Stimulated activated CD4-positive, alpha-beta T cell treated with anti-CD3 and anti-CD28 coated beads, Interleukin-1b, Interleukin-23, amount 100 ng/mL, for 1 hour (primary cell): ENCODE measurements at places on chromosomes 3 and 15.
A peak's percentile ranks its signal among the peaks of the same experiment; 100 is the strongest.

DNA sequence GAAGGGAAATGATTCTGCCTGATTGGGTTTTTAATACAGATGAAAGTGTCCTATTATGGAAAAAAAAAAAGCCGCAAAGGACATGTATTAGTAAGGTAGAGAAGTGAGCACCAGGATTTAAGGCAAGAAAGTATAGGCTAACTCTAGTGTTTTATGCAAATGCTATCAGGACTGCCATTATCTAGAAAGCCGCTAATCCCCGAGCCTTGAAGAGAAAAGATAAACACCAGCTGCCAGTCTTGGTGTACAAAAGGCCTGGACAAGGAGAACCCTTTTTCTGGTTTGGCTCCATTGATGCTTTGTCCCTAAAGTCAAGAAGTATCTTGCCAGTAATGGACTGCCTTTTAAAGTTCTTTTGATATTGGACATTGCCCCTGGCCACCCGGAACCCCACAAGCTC, 8.6 kb upstream of the TRIM59 start:
- no peak for DNase-seq

- no peak for DNase-seq
These were observed 11.2 kb downstream of the EBLN2 start for GRCh38 chr3:73072634-73073033.

GRCh38 chr3:299590-300301, 103.2 kb downstream of the CHL1 start:
- no peak for DNase-seq

DNA sequence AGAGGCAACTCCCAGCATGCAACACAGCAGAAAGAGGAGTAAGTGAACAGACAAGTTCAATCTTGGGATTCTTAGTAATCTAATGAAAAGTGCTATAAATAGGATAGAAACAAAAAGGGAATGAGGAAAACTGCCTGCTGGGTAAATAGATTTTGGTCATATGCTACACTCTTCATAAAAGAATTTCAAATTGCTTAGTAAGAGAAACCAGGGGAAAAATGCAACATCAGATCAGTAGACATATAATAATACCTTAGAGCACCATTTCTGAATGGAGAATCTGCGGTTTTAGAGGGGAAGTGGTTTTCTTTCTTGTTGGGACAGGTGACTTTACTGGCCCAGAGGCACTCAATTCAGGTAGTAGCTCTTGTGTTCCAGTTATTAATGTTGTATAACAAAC, 13.4 kb upstream of the TBC1D5 start:
- DNase-seq = no peak

DNA sequence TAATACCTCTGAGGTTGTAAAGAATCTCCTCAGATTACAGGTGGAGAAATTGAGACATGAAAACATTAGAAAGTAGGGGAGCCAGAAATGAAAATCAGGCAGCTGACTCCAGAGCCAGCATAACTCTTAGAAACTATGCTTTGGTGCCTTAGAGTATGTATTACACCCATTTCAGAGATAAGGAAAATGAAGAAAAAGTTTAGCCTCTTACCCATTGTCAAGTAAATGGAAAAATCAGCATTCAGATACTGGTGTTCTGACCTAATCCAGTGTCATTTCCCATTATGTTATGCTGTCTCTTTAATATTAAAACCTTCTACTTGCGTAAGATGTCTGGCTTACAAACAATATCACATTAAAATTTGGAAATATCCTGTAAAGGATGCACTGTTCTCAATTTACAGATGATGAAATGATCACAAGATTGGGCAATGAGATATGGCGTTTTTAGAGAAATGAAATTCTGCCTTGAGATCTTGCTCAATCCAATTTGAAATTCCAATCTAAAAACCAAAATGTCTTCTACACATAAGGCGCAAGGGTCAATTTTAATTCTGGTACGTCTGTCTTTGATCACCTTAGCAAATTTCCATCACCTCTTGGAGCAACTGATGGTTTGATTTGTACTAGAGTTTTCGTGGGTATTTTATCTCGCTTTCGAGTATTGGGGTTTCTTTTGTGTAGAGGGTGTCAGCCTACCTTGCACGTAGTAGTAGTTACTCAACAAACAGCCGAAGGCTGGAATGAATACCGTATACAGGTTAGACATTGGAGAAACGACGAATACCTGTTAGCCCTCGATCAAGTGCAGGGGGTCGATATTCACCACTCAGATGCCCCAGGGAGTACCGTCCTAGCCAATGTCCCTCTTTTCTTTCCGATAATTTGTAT, 902 bp upstream of the ZCWPW2 start:
- DNase-seq = no peak

DNA sequence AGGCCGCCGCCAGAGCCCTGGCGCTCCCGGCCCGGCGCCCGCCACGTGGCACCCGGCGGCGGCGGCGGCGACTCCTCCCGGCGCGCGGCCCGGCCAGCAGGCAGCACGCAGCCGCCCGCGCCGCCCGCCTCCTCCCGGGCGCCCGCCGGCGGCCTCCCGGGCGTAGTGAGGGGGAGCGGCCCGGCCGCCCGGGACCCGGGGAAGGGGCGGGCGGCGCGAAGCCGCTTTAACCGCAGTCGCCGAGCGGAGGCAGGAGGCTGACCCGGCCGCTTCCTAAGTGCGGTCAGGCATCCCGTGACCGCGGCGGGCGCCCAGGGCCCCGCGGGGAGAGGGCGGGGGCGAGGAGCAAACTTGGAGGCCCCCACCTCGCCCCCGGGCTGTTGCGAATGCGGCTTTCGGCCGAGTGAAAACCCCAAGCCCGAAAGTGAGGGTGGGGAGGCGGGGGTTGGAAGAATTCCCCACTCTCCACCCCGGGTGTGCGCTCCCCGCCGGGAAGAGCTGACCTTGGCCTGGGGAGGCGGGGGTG, 1.7 kb upstream of the HES1 start:
- no peak for DNase-seq

GRCh38 chr3:22714749-22715148, 488.4 kb upstream of the UBE2E2 start:
- DNase-seq = no peak

DNA sequence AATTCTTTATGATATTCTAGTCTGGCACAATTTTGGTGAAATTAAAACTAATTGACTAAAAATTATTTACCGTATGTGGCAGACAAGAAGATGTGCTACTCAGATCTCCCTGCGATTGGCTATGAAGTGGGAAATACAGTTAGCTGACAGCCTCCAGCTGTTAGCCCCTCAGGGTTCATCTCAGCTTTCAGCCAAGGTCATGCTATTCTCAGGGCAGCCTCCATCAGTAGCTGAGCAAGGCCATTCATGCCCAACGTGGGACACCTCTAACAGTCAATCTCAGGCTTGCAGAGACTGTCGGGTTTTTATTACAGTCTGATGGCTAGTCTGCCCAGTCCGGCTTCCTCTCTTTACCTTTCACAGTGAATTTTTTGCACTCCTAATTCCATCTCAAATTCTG, 6.7 kb downstream of the PARP9 start:
- no peak for DNase-seq

- DNase-seq = no peak
These were observed 69.6 kb upstream of the ATP13A3 start for GRCh38 chr3:194556086-194557056.

DNA sequence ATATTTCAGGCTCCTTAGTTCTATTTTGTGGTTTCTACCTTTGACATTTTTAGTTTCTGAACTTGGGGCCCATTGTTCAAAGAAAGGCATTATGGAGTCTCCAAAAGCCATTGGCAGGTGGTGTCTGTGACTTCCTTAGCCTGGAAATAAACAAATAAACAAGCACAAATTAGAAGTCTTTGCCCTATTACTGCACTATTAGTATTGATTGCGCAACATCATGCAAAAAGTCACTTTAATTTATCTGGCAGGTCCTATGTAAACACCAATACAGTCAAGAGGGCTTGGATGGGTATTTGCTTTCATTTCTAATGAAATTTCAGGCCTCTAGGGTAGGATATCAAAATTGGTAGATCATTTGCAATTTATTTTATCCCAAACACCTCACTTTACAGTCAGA, 85.6 kb downstream of the LPP start:
- no peak for DNase-seq

DNA sequence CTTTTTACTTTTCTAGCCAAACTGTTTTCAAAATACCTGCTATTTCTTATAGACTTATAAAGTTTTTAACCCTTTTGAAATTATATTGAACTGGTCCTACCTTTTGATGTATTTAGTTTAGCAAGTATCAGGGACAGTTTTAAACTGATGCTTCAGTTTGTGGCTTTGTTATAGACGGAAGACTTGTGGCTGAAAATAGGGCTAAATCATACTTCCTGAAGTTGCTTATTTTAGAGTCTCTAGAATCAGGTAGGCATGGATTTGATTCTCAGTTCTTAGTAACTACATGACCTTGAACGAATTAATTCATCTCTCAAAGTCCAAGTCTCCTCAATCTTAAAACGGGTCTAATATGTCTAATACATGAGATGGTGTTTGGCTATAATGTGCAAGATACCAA, 322.8 kb downstream of the RAP2B start:
- no peak for DNase-seq

DNA sequence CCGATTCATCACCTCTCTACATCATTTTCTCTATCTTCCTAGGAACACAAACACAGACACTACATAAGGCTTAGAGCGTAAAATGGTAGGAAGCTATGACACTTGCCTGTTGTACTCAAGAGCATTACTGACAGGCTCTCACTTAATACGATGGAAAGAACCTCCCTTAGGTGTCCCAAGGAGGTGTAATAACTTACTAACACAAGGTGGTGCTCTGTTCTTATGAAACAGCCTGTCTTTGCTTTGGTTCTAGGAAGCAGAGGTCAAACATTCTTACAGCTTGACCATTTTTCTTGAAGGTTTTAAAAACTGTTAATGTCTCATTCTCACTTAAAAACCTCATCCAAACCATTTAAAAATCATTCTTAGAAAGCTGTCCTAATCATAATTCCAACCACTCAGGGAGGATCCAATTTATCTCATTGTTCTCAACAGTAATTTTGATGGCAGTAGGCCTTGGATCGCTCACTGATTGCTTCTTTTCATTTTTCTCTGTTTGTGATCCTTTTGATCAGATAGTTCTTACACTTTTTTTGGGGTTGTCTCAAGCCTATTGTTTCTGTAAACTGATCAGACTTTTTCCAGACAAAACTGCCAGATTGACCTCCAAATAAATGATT, 317.8 kb upstream of the AGTR1 start:
- no peak for DNase-seq

- no peak for DNase-seq
These were observed 40.3 kb upstream of the ICE2 start for GRCh38 chr15:60519218-60519617.

DNA sequence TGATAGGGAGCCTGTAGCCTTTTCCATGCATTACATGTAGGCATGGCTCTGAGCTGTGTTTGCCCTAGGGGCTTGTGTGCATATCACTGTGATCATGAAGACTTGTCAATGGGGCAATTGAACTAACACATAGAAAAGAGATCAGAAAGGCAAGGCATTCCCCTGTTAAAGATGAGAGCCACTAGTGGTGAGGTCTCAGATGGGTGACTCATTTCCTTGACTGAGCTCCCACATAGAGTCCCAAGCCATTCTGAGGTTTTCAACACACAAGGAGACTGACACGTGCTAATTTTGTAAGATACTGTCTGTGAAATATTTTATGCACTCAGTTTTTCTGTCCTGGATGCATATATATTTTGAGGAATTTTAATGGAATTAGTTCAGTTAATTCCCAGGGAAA, 53.8 kb downstream of the SAMMSON start:
- no peak for DNase-seq

- no peak for DNase-seq
These were observed 941.1 kb upstream of the CFAP20DC start for GRCh38 chr3:59990915-59991314.

DNA sequence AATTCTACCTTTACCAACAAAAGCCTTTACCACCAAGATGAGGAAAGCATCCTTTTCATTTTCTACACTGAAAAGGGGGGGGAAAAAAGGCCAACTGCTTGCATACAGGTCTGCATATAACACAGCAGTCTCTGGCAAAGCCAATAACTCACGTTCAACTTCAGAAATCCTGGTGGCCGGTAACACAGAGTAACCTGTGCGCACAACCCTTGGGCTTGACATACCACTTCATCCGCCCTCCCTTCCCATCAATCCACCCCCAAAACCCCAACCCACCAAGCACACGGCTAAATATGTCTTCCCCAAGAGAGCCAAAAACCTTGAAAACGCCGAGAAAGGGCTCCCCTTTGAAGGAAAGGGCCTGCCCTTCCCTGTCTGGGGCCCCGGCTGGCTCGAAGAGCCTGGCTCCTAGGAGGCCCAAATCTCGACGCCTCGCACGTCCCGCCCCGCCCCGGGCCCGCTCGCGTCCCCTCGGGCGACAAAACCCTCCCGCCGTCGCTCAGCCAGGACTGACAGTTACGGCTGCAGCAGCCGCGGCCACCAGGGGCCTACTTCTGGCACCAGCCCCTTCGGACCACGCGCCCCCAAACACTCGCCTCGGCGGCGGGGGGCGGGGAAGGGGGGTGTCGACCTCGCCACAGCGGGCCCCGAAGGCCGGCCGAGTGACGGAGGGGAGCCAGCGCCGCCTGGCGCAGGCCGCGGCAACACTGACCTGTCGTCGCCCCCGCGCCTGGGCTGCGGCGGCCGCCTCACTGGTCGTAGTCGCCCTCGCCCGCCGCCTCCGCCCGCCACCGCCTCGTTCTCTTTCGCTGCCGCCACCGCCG, 835 bp downstream of the UBE3A start:
- peak; percentile 19 for DNase-seq

DNA sequence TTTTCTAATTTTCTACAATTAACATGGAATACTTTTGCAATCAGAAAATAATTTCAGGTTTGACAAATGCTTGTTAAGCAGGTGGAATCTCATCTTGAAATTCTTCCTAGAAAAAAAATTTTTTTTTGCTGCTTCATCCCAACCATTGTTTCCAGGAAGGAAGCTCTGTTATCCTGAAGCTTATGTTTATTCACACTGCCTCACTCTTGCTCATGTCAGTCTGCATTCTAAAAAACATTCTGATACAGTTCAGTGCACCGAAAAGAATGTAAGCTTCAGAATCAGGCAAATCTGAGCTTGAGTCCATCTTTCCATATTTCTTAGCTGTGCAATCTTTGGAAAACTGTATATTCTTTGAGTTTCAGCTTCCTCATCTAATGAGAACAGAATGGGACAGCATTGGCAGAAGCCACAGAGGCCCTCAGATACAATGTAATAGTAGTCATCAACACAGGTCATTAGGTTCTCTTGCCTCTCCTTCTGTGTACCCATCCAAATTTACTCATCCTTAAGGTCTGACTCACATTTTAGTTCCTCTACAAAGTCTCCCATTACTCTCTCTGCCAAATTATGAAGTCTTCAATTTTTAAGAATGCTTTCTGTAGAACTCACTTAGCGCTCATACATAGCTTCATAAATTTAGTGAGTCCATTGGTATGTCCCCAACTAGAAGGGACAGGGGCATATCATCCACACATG, 881.8 kb upstream of the NR2F2 start:
- DNase-seq = no peak

GRCh38 chr3:40585381-40586016, 60.7 kb downstream of the ZNF621 start:
- no peak for DNase-seq

- DNase-seq = no peak
These were observed 187.1 kb downstream of the PDE8A start for GRCh38 chr15:85168642-85169173.

GRCh38 chr3:166275024-166275390, 437.8 kb upstream of the BCHE start:
- no peak for DNase-seq

- no peak for DNase-seq
These were observed 7.4 kb downstream of the ZBTB47 start for GRCh38 chr3:42660898-42661297.

GRCh38 chr3:45055032-45055410, 28.9 kb downstream of the CLEC3B start:
- no peak for DNase-seq
